ENCODE measurements at places on chromosomes 3 and 15.

- no peak for DNase-seq
Observed at GRCh38 chr3:71402280-71402679, 181.2 kb downstream of the FOXP1 start.

DNA sequence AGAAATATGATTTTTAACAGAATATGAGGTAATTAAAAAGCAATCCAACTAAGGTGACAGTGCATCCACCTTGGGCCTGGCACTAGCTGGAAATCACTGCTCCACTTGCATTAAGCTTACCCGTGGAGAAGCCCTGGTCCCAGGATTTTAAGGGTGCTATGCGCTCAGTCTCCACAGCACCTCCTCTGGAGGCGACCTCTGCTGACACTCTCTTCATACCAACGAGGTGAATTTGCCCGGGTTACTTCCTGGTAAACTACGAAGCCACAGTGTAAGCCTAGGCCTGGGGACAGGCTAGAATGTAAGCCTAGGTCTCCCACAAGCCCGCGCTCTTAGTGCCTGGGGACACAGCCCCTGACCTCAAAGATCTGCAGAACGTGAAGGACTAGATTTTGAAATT lies 793 bp downstream of the APOD start:
- DNase-seq, result no peak

- DNase-seq, result no peak
Observed at GRCh38 chr3:141960731-141961130, 84.3 kb downstream of the ATP1B3 start.

- DNase-seq, result no peak
Observed at GRCh38 chr15:81511138-81511537, 137.1 kb upstream of the TMC3 start.

- no peak for DNase-seq
Observed at GRCh38 chr3:50258979-50259378, 10.0 kb upstream of the SEMA3B start.

GRCh38 chr3:34504366-34504765 lies 705.9 kb downstream of the PDCD6IP start:
- DNase-seq, result no peak

GRCh38 chr3:149989307-149989706 lies 18.6 kb upstream of the PFN2 start:
- DNase-seq, result no peak

DNA sequence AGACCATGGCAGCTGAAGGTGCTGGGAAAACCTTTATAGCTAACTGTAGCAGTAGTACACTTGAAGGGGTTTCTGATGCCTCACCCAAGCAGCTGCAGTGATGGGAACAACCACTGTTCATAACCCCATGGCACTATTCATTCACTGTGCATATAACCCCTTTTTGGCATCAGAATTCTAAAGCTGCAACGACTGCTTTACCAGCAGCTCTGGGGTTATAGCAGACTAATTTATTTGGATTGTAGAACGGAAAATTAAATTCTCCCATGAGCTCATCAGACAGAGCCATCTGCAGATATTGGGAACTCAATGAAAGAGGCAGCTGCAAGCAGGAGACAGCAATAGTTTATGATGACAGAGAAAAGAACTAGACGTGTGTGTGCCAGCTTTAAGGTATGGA lies 28.6 kb downstream of the TFDP2 start:
- no peak for DNase-seq

DNA sequence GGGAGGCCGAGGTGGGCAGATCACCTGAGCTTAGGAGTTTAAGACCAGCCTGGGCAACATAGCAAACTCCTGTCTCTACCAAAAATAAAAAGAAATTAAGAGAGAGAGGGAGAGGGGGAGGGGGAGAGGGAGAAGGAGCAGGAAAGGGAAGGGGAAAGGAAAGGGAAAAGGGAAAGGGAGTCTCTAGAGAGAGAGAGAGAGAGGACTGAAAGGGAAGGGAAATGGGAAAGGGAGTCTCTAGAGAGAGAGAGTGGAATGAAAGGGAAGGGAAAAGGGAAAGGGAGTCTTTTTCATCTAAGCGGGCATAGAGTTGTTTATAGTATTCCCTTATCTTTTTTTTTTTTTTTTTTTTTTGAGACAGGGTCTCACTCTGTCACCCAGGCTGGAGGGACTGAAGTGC lies 148.1 kb downstream of the NEO1 start:
- DNase-seq, result no peak

DNA sequence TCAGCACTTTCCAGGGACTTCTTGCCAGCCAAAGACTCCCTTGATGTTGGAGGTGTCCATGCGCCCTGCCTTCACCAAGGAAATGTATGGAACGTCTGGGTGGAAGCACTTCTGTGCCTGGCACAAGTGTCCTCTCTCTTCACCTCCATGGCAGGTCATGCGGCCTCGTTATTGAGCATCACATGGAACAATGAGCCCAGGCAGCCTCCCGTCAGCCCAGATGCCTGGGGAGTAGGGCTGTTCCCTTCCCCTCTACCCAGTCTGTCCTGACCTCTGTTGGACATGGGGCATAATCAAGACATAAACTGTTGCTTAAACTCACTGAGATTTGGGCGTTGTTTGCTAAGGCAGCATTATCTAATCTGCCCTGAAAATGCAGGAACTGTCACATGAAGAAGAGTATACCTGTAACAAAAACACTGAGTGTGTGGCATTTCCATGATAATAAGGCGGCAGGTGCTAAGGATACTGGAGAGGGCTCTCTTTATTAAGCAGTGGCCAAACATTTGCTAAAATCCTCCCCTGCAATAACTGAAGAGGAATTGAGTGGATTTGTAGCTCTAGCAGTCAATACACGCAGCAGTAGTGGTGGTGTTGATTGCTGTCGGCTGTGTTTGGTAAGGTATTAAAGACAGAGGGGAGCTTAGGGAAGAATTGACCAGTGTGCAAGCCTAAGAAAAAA lies 338.2 kb upstream of the ATP10A start:
- DNase-seq, result no peak

- no peak for DNase-seq
Observed at GRCh38 chr15:52243286-52243685, 52.1 kb upstream of the GNB5 start.

DNA sequence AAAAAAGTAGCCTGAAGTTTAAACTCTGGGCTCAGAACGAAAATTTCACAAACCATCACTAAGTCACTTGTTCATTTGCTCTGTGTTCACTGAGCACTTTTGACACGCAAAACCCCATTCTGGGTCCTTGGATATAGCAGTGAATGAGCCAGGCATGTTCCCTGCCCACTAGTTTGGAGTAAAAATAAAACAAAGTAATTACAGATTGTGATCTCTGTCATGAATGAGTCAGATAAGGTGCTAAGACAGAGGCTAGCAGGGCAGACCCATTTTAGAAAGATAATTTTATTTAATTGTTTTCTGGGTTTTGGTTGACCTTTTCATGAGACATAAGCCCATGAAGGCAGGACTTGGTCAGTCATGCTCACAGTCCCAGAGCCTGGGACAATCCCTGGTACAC lies 84.1 kb upstream of the ARHGEF3 start:
- no peak for DNase-seq

DNA sequence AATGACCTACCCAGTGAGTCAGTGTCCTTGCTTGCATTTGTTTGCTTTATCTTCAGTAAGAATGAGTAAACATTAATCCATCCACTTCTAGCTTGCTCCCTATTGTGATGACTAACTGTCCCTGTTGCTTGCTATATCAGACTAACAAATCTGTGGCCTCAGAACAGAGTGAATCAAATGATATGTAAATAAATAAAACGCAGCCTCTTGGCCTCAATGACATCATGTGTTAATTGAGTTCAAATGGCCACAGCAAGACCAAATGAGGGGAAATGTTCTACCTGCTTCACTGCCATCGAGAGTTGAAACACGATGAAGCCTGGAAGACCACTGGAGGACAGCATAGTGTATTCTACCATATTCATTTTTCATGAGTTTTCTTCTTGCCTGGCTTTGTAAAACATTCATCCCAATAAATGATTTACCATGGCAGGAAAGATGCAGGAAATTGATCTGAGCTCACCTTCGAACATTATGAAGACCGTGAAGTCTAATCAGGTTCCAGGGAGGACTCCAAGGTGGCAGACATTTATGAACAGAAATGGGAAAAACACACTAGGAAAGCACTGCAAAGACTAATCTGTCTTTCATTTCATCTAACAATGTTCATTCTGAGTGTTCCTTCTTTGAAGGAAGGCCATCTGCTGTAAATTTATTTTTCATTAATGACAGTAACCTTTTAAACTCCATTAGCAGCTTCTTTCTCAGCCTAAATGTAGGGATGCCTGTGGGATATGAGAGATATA lies 1144.5 kb downstream of the TUSC7 start:
- DNase-seq, result peak; percentile 1

DNA sequence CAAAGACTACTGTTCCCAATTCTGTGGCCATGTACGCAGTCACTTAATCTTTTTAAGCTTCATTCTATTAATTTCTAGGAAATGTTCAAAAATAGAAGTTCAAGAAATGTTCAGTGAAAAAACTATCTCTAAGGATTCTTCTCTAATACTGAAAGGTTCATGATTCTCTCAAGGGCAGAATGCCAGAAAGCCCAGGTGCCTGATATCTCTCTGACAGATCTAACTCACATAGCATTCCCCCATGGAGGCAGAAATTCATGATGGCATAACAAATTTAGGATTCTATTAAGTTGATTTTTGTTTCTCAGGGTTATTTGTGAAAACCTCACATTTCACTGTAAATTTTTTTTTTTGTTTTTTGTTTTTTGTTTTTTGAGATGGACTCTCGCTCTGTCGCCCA lies 17.5 kb downstream of the CHRM5 start:
- DNase-seq, result peak; percentile 24

- peak; percentile 77 for DNase-seq
Observed at GRCh38 chr3:77038468-77038929, 1.4 kb upstream of the ROBO2 start.

GRCh38 chr15:51038162-51038973 lies 56.3 kb downstream of the TNFAIP8L3 start:
- DNase-seq, result no peak

GRCh38 chr3:142944342-142944741 lies 19.1 kb downstream of the PAQR9 start:
- DNase-seq, result no peak

DNA sequence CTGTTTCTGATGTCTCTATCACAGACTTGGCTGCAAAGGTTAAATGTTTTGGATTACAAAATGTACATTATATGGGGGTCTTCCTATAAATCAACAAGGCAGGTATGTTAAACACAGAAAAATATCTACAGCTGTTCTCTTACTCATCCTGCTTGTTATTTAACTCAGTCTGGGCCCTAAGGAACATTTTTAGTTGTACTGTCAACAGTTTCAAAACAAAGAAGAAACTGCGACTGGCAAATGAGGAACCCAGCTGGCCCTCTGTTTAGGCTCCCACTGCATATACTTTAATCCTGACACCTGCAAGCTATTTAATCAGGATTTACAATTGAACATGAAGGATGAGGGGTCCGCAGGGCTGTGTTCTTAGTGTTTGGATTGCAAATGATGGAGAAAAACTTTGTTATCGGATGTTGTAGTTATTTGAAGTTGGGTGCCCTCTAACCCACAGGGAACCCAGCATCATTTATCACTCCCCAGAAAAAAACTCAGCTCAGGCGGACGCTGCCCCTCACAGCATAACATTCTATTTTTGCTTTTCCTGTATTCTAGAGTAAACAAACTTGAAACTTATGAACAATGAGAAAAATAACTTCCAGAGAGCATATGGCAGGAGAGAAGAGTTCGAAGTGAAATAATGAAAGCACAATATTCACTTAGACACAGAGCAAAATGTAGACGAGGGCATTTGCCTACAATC lies 91.2 kb downstream of the POLR2M start:
- DNase-seq, result no peak

DNA sequence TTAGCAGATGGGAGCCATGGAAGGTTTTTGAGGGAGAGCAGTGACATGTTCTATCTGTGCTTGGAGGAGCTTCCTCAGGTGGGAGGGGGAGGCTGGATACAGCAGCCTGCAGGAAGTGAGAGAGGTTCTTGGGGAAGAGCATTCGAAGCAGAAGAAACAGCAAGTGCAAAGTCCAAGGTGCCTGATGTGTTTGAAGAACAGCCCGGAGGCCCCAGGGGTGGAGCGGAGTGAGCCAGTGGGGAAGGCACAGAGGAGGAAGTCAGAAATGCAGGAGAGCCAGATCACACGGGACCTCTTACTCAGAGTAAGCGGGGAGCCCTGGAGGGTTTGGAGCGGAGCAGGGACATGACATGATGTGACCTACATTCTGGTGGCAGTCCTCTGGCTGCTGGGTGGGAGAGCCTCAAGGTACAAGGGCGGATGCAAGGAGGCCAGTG lies 10.8 kb downstream of the ITGA11 start:
- no peak for DNase-seq

DNA sequence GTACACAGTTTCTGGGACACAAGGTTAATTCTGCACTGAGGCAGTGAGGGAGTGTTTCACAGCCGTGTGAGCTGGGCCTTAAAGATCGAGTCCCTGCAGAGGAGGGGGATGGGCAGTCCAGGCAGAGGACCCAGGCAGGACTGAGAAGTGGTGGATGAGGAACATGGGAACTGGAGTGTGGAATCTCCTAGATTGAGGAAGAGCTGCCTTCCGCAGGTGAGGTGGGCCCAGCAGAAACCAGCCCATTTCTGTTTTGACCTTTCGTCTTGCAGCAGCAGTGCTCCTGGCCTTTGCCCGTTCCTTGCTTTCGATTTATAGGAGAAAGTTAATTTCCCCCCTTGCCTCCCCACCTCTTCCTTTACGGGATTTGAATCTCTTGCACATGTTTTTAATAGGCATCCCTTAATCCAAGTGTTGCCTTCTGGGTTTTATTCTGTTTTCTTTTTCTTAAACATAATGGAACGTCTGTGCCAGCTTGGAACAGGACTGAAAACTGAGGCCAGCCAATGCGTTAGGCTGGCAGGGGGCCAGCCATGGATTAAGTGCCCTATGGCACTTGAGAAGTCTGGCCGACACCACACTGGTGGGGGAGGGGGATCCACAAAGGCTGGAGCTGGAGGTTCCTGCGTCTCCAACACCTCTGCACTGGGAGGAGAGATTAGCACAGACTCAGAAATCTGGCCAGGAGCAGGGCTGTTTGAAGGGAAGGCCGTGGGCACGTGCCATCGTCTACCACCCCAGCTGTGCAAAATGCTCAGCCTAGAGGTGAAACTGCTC lies 78.1 kb downstream of the AAGAB start:
- no peak for DNase-seq

DNA sequence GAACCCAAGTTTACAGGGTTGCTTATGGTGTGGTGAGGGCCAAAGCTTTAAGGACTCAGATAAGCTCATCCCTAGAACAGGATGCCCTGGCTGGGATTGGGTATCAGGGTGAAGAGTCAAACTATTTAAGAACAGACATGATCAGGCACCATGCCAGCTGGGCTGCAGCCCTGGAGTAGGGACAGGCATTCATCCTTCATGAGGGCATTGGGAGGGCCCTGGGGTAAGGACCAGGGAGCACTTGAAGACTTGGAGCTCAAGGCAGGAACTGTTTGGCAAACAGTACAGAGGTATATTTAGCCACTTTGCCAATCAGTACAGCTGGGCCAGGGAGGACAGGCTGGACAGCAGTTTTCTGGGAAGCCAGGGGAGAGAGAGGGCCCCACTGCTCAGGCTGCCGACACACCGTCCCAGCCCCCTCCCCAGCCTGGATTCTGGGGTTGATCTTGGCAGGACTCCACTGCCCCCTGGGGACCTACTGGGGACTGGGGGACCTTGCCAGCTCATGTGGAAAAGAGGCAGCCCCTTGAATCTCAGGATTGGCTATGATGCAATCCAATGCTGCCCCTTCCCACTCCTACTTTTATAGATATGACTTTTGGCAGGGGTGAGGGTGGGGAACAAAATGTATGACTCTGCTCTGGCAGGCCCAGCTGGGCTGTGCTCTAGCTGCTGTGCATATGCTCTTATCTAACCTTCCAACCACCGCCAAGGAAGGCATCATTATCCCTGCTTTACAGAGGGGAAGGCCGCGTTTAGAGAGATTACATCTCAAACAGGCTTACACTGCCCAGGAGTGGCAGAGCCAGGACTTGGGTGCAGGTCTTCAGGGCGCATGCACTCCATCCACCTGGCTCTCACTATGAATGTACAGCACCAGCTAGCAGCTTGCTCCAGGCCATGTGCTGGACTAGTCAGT lies 2.3 kb downstream of the PLA2G4E start:
- no peak for DNase-seq

Data from brain microvascular endothelial cell (primary cell).